ENCODE measurements at places on chromosomes 16 and 17. TPM values are rescaled to one million over a fixed set of nuclear protein-coding genes. Genes with fewer than 3 reads are reported as not detected.

The TMEM235 gene
- total RNA-seq = not detected

The GSPT1 gene
- 57.3 TPM for total RNA-seq

The RCVRN gene
- total RNA-seq = not detected

The SULT1A4 gene
- total RNA-seq = 2.1 TPM

The TSPOAP1 gene
- total RNA-seq = 4.0 TPM

The PRR35 gene
- total RNA-seq = not detected

The PRR11 gene
- total RNA-seq = 1.0 TPM

The PTGES3L gene
- total RNA-seq = not detected

The CEMP1 gene
- total RNA-seq = not detected

The LITAFD gene
- total RNA-seq = not detected

The MYBBP1A gene
- 35.2 TPM for total RNA-seq

The DDX28 gene
- 12.3 TPM for total RNA-seq

The SSTR5 gene
- total RNA-seq = not detected

The KRTAP1-5 gene
- not detected for total RNA-seq

The INCA1 gene
- total RNA-seq = 0.33 TPM

The SCGB1C2 gene
- not detected for total RNA-seq

The HEATR9 gene
- not detected for total RNA-seq

The NTN1 gene
- total RNA-seq = 0.51 TPM
